Omental fat pad (tissue), 4 donors: ENCODE measurements at places on chromosomes 2 and 18.

GRCh38 chr2:65070172-65070830, 14.1 kb downstream of the CEP68 start:
- DNase-seq, result no peak

DNA sequence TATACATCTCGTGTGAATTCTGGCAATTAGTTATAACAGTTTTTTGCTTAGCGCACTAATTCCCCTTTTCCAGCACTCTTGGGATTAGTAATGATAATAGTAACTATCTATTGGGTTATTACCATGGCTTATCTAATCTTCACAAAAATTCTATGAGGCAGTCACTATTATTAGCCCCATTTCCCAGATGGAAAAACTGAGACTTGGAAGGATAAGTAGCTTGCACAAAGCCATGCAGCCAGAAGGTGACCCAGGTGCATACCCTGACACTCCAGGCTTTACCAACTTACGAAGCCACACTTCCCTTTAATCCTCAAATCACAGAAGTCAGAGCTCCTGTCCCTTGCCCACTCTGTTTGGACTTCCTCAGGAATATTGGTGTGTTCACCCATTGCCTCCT, 156.8 kb downstream of the CYP26B1 start:
- DNase-seq, result no peak

DNA sequence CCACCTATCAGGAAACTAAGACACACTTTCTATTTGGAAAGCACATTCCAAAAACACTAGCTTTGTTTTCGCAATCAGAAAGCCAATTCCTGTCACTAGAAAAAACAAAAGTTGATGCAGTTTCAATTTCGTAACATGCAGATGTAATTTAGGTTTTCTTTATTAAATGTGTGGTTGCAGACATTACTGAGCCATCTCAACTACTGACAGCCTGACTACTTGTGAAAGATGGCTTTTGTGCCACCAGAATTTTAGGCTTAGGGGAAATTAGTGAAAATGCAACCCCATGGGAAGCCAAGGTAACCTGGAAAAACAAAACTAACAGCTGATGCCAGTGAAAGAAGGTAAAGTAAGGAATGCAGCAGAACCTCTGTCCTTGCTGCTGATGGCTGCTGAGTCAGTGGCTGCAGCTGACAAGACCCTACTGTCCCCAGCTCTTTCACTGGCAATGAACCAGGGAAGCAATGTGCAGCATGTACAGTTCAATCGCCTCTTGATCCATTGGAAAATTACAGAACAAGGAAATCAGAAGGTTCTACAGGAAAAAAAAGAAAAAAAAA, 34.9 kb downstream of the FEZ2 start:
- DNase-seq, result no peak

GRCh38 chr18:76720683-76721082, 101.7 kb upstream of the ZNF236 start:
- DNase-seq, result no peak

GRCh38 chr2:95375532-95376150, 26.9 kb upstream of the FAHD2A start:
- DNase-seq, result no peak

DNA sequence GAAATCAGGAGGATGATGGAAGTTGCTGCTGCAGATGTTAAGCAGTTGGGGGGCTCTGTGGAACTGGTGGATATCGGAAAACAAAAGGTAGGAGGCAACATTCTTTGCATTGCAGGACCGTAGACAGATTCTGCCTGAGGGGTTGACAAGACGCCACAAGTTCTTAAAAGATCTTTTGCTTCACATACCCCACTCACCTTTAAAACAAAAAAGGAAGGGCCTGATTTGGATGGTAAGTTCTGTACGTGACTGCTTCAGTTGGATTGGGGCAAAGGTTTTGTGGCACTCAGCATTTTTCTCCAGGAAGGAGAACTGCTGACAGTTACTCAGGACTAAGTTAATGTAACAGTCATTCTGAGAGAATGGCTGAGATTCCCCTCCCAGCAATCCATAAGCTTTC, 5.2 kb downstream of the CNDP2 start:
- DNase-seq, result no peak

DNA sequence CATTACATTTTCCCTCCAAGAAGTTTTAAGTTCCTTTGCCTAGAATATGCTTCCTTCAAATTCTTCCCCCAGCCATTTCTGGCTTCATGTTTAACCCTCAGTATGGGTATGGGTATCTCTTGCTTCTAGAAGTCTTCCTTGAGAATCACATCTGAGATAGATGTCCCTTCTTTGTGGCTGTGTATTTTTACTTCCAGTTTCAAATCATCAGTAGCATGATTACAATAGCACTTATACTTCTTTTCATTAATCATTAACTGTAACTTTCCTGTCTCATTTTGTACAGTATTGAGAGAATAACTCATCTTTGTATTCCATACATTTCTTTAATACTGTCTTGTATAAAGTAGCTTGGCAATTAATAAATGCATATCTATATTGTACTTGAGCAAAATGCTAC, 17.3 kb upstream of the PDE1A start:
- no peak for DNase-seq

GRCh38 chr2:40783704-40784103, 331.8 kb upstream of the SLC8A1 start:
- no peak for DNase-seq
